Cerebellum (tissue), 4 donors: ENCODE measurements at places on chromosomes 2 and 18.

- no peak for DNase-seq
Measured at GRCh38 chr2:236073246-236073645, 94.9 kb downstream of the GBX2 start.

DNA sequence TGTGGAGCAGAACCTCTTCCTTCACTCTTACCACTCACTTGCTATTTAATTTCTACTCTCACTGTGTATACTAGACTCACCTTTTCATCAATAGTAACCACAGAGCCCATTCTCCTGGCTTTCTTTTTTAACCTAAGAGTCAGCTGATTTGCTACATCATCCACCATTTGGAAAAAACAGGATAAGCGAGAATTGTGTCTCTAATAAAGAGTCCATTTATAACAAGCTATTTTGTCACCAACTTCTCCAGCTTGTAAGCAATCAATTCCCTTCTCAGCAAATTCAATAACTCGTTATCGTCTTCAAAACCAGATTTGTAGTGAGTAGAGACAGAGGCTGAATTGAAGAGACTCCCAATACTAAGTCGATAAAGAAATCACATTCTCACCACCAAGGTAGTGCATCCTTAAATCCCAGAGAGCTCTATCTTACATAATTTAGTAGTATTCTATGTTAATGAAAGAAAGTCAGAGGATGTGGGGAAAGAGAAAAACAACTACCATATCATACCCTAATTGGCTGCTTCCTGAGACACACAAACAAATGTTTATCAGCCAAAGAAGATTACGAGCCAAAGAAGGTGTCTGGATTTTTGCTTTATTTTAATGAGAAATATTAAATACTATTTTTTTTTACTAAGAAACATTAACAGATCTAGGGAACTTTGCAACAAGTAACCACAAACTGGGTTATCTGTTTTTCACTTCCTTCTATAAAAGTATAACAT lies 52.5 kb upstream of the SPTBN1 start:
- DNase-seq = no peak

DNA sequence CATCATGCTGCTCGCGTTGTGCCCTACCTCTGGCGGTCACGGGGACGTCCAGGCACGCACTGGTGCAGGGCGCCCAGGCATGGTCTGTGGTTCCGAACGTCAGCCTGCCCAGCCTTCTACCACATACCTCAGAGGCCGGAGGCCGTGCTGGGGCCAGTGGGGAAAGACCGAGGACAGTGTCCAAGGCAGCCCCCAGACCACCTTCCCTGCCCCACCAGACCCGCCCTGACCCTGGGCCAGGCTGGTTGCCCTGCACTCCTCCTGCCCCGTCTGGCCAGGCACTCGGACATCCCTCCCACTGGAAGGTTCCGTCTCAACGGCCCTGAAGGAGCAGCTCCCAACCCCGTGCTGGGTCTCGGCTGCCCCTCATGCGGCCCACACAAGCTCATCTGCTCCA lies 32.8 kb downstream of the SLC66A2 start:
- DNase-seq = no peak

DNA sequence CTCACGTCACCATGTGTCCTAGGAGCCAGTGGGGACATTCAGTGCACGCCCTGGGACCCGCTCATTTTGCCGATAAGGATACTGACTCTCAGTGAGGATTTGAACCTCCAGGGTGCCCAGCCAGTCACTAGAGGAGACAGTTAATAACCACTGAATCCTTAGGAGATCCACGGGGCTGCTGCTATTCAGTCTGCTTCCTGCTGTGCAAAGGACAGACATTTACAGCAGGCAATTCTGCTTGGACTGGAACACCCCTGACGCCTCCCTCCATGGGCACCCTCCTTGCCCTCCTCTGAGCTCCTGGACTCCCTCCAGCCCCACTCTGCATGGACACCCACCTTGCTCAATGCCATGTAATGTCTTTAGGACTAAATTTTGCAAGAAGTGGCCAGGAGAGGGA lies 265.5 kb downstream of the EIPR1 start:
- no peak for DNase-seq

DNA sequence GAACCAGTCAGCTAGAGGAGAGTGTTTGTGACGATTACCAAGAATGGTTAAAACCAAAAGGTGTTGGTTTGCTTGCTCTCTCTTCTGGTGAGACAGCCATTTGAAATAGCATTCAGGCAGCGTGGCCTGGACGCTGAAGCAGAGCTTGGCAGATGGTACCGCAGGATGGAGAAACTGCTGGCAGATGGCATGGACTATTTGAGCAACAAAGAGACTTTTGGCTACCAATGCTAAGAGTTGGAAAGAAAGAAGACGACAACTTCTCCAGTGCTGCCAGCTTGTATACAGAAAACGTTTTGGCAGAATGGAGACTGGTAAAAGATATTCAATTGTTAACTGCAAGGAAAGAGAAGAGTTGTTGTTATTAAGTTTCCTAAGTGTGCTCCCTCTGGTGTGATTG lies 315.0 kb downstream of the PARD3B start:
- peak; percentile 62 for DNase-seq

GRCh38 chr2:179692043-179692442 lies 169.4 kb downstream of the ZNF385B start:
- no peak for DNase-seq

- no peak for DNase-seq
Measured at GRCh38 chr18:40371673-40372072, 1583.4 kb upstream of the PIK3C3 start.

DNA sequence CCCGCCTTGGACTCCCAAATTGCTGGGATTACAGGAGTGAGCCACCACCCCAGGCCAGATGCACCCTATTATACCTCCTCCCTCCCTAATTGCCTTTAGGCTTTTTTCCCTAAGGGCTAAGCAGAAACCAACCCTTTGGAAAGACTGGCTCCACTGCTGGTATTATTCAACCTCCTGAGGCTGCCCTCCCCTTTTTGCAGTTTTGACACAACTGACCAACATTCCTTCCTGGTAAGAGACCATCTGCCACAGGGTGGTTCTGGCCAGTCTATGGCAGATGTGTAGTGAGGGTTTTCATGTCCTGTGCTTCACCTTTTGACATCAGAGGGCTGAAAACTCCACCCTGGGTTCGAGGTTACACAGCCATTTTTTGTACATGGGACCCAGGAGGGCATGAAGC lies 1785.3 kb upstream of the CELF4 start:
- no peak for DNase-seq

DNA sequence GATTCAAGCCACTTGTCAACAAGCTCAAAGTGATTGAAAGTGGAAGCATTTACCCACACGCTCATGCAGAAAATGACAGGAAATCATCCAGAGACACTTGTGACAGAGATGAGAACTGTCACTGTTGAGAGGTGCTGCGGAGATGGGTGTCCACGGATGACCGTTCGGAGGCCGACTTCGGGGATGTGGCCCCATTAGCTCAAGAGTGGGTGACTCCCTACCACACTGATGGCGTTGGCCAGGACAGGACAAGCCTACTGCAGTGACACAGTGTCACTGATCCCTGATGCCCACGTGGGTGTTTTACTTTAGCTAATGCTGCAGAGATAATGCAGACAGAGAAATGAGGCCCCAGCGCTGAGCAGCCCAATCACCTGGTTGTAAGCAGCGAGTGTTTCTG lies 81.5 kb upstream of the YWHAQ start:
- no peak for DNase-seq

DNA sequence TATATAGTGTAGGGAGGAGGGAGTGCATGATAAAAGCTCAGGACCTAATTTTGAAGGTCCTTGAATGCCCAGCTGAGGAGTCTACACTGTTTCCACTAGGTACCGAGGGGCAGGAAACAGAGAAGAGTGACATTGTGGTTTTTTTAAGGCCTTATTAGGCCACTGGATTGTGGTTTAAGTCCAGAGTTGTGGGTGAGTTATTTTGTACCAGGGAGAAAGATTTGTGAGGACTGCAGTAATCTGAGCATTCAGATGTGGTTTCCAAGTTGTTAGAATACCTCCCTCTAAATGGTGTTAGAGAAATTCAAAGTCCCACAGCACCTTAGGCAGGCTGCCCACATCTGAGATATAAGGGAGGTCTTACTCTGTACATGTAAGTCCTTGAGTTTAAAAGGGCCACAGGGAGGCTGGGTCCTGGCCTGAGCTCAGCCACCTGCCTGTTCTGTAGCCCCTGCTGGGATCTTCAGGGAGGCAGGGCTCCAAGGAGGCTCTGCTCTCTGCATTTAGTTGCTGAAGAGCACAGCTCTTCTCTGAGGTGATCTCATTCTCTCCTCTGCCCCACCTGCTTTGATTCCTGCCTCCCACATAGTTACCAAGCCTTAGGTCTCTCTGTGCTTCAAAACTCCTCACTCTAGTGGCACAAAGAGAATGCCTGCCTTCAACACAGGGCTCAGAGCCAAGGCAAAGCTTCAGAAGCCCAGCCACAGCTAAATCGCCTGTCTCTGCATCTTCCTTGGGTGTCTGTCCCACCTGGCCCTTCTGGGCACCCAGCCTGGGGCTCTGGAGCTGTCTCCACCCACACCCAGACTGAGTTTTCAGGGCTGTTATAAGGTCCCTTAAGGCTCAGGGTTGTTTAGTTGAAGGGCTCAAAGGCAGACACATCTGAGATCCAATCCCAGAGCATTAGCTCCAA lies 88.1 kb downstream of the VSNL1 start:
- DNase-seq = peak; percentile 47

- DNase-seq = no peak
Measured at GRCh38 chr2:2919026-2919425, 458.6 kb downstream of the EIPR1 start.

DNA sequence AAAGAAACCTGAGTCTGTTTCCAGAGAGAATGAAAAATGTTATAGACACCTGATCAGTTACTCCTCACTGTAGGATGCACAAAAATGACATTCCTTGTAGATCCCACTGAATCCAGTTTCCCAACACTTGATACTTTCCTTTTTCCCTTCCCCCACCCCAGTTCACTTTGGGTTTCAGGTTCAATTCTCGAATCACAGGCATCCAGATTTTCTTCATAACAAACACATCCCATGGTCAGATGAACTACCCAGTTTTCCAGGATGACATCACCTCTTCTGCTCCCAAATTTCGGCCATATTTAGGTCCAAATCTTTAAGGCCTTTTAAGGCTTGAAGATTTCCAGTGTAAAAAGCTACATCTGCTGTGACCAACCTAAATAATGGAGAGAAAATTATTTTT lies 51.5 kb downstream of the UGP2 start:
- no peak for DNase-seq

DNA sequence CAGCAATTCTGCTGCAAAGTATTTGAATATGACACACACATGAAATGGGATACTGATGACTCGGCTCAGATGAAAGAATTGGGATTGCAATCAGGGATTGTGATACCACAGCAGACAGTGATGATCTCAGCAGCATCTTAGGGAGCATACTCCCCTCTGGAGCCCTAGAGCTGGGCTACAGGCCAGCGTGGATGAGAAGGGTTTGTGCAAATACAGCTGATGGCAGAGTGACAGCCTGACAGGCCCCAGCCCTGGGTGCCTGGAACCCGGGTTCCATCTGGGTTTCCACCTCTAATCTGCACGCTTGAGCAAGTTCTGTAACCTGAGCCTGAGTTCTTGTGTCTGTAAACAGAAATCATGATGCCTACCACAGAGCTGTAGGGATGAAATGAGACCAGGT lies 418.0 kb downstream of the LRATD1 start:
- no peak for DNase-seq

GRCh38 chr2:112831513-112831845 lies 5.1 kb downstream of the IL1B start:
- no peak for DNase-seq

- peak; percentile 49 for DNase-seq
Measured at GRCh38 chr2:121071034-121071504, 213.9 kb downstream of the TFCP2L1 start.

GRCh38 chr2:29528891-29529520 lies 392.4 kb downstream of the ALK start:
- peak; percentile 6 for DNase-seq

GRCh38 chr2:189770590-189771322 lies 8.2 kb upstream of the OSGEPL1 start:
- no peak for DNase-seq

DNA sequence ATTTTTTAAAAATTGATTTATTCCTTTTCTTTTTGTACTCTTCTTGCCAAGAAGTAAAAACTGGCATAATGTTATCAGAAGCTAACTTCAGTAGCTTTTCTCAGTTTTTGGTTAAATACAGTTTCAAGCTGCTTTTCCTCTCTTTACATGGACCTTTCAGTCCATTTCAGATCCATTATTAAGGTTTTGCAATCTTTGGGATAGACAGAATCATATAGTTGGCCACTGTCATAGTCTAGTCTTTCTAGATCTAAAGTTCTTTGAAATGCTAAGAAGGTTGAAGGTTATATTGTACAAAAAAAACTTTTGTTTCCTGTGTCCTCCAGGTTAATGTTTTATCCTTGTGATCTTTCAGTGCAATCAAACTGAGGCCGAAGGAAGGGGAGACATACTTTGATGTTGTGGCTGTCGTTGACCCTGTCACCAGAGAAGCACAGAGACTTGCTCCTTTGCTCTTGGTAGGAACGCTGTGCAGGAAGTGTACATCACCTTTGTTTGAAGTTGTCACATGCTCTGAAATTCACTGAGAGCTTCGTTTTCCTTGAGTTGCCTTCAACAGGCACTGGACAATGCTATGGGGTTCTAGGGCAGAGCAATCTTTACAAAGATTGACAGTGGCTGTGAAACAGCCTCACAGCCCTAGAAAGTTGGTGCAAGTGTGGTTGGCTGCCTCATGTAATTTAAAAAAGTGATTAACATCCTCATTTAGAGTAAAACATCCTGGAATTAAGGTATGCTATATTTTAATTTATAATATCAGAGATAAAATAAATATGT lies 79.1 kb downstream of the UGGT1 start:
- DNase-seq = no peak

DNA sequence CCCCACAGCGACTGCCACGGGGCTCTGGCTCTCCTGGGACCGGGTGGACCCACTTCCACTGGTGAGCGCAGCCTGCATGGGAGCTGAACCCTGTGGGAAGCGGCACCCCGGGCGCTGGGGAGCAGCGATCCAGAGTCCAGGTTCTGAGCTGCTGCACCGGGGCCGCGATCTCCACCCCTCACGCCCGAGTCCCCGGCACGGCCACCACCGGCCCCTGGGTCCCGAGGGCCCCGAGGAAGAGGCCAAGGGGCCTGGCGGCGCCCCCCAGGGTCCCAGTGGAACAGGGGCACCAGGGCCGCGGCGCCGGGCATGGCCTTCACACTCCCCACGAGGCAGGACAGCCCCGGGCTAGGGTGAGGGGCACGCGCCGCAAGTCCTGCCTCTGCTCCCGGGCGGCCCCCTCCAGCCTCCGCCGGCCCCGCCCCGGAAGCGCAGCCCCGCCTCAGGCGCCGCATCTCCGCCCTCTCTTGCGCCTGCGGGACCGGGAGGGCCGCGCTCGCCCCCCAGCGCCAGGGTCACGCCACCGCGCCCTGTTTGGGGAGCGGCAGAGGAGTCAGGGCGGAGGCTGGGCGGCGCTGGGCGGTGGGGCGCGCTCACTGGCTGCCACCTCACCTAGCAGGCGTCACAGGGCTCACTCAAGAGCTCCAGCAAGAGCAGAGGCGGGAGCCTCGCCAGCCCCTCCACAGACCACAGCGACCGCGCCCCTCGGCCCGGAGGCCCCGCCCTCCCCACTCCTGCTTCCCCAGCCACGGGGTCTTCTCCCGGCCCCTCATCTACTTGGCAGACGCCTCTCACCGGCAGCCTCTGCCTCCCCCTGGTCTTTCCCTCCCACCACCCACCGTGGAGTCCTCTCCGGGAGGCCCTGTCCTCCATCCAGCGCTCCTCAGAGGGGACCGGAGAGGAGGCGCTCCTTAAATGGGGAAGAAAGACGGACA lies 26.8 kb downstream of the THAP4 start:
- peak; percentile 83 for DNase-seq
